ENCODE measurements at places on chromosomes 4 and X.

DNA sequence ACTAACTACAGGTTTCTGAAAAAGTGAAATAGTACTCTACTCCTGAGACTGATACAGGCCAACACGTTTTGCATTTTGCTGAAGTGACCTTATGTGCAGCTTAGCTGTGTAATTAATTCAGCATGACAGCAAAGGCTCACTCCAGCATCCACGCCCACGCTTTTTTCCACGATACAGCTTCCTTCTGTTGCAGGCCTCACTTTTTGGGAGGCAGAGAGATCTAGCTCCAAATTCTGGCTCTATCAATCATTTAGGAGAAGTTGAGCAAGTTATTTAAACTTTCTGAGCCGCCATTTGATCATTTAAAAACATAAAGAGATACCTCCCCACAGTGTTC is 160.3 kb downstream of the AFAP1 start:
- no peak for DNase-seq

- DNase-seq = no peak
These were observed 9.0 kb downstream of the TAB3 start for GRCh38 chrX:30880058-30880457.

- no peak for DNase-seq
These were observed 353.5 kb downstream of the FBXO8 start for GRCh38 chr4:173929921-173930320.

DNA sequence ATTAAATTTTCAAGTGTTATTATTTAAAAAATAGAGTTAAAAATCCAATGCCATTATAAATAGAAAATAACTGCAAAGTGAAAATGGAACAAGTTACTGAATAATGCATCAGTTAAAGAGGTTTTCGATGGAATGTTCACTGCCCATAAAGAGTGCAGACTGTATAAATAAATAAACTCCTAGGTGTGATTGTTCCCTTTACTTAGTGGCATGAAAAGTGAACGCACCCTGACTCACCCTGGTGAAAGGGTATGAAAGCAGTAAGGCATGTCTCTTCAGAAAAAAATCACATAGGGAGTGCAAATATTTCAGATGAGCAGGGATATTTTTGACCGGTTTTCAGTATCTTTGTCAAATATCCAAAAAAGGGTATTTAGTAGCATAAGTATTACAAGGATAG is 387.8 kb downstream of the DCAF12L2 start:
- no peak for DNase-seq

GRCh38 chr4:86048426-86048825 is 311.4 kb downstream of the MAPK10 start:
- no peak for DNase-seq

DNA sequence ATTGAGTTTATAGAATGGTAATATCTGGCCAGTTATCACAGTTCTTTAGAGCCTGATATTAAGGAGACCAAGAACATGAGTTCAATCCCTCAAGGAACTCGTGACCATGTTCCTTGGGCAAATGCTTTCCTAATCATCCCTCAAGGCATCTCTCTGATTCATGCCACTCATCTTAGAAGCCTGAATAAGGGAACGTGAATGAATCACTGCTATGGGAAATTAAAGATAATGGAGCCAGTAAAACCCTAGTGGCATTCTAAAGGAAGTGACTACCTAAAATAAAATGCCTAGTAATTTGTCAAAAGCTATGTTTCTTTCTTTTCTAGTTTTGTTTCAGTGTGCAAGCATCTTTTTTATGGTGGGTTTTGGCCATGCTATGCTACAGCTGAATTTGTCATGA is 1161.3 kb downstream of the C4orf33 start:
- DNase-seq = no peak

DNA sequence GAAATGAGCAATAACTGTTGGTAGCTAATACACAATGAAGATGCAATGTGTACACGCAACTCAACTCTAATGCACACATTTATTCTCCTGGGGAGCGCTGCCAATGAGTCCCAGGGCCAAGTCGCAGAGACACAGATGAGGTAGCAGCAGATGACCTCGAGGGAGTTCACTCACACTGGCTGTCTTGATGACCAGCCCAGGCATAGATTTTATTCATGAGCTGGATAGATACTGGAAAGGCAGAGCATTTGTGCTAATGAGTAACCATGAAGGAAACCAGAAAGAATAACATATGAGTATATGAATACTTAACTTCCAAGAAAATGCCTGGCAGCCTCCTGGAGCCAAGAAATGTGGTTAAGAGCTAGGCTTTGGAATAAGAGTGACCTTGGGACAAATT is 42.3 kb downstream of the RASL11B start:
- DNase-seq = no peak

DNA sequence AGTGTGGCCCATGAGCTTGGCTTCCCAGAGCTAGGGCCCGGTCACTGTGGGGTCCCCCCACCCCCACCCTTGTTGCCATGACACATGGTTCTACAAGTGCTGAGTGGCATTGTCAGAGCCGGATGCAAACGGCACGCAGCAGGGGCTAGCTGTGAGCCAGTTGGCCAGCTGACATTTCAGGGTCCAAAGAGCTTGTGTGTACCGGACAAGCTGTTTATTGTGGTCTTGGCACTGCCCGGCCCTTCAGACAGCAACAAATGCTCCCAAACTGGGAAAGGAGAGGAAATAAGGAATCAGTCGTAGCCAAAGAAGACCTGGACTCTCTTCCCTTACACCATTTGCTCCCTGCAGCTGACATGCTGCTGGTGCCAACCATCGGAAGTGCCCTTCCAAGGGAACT is 36.8 kb downstream of the TSC22D3 start:
- DNase-seq = no peak

DNA sequence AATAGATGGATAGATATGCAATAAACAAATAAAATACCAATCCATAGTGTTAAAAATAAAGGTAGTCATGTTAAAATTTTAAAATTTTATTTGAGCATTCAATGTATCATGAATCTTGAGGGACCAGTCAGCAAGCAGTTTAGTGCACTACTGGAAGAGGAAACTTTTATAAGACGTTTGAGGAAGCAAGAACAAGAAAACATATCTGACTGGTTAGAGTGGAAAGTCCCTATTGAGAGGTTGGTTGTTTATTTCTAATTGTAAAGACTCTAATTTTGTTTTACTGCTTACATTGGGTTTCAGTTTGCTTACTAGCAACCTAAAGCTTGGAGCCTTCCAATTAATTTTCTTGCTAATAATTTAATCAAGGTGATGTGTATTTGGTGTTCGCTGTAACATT is 786.2 kb downstream of the RAB28 start:
- DNase-seq = no peak

DNA sequence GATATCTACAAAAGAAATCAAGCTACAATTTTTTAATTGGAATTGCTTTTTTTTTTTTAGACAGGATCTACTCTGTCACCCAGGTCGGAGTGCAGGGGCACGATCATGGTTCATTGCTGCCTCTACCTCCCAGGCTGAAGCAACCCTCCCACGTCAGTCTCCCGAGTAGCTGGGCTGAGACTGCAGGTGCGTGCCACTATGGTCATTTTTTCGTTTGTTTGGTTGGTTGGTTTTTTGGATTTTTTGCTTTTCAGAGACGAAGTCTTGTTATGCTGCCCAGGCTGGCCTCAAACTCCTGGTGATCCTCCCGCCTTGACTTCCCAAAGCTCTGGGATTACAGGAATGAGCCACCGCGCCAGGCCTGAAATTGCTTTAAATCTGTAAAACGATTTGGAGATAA is 15.6 kb downstream of the RGN start:
- DNase-seq = no peak

DNA sequence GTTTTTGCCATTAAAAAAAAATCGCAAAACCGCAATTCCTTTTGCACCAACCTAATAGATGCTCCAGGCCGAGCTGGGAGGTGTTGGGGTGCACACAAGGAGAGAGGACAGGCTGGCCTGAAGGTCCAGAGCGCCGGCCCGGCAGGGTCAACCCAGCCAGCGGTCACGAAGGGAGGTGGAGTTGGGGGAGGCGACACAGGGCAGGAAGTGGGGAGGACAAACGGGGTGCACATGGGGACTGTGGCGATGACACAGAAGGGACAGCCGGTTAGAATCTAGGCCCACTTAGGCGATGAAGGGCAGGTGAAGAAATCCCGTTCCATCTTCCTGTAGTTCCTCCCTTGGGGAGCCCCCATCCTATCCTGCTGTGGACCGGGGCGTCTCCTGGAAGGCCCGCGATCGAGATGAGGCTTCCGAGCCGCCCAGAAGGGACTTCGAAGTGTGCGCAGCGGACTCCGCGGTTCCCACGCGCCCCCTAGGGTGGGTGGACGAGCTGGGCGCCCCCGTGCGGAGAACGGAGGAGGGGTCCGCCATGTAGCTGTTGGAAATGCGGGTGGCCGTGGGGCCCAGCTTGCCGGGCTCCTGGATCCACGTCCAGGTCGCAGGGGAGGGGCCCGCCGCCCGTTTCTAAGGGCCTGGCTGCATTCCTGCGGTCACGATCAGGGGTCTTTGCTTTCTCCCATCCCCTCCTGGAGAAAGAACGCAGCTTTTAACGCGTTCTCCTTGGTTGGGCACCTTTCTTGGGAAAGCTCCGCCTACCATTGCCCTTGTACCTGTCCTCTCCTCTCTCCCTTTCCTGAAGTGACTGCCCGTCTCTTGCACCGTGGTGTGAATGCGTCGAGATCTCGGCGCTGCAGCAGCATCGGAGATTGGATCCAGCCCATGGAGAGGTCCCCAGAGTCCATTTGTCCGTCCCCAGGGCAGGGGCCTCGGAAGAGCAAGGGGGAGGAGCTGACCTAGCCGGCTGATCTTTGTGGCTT is 17.0 kb upstream of the HPF1 start:
- no peak for DNase-seq

- no peak for DNase-seq
These were observed 11.8 kb downstream of the DGKQ start for GRCh38 chr4:961351-962230.

DNA sequence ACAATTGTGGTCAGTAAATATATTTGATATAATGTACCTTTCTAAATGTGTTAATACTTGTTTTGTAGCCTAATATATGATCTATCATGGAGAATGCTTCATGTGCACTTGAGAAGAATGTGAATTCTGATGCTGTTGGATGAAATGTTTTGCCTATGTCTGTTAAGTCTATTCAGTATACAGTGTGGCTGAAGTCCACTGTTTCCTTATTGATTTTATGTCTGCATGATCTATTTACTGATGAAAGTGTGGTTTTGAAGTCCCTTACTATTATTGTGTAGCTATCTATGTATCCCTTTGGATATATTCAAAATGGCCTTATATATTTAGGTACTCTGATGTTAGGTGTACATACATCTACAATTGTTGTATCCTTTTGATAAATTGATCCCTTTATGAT is 515.8 kb upstream of the EPHA5 start:
- DNase-seq = no peak

GRCh38 chr4:113434247-113434587 is 327.3 kb downstream of the CAMK2D start:
- no peak for DNase-seq

- DNase-seq = no peak
These were observed 4.9 kb downstream of the CPEB2 start for GRCh38 chr4:15007201-15007600.

- no peak for DNase-seq
These were observed 54.0 kb upstream of the FAM120C start for GRCh38 chrX:54237014-54237413.

Measured in NCI-H2029 (cell line).